ENCODE measurements at places on chromosomes 11 and 22.

DNA sequence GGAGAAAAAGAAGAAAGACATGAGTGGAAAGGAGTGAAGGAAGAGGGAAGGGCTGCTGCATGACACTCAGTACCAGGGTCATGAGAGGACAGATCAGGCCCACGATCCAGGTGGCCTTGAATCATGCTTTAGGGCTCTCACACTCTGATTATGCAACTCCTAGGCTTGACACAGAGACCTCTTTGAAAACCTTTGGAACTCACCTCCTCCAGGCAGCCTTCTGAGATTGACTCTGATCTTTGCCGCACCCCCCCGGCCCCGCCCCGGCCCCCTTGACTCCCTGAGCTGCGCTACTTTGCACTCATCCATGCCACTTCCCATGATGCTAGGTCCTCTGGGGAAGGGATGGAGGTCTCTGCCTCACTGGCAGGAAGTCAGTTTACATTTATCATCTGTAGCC is 10.7 kb downstream of the PTPN5 start:
- H3K4me1 ChIP-seq: no peaks in the 10 kb centered on the region
- H3K27me3 ChIP-seq: no peaks in the 10 kb centered on the region
- H3K27ac ChIP-seq: no peak overlapping the region
- H3K4me3 ChIP-seq: no peak overlapping the region

DNA sequence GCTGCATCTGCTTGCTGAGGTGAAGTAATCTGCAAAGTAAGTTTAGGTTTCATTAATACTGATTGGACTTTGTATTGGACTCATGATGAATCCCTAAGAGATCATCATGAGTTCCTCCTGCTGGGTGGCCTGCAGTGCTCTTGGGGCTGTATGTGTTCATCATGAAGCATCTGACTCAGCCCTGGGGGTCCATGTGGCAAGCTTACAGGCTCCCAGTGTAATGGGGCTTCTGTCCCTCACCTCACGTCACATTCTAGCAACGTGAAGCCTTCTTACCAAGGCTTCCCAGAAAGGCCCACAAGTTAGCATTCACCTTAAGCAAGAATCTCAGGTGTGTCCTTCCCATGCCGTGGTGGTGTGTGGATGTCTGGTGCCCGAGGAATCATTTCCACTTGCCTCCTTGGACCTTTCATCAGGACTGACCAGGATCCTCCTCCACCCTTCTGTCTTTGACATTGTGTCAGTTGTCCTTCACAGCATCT is 23.7 kb downstream of the CRKL start:
- H3K27me3 ChIP-seq: no peaks in the 10 kb centered on the region
- no peak for DNase-seq
- no peaks in the 10 kb centered on the region for H3K4me1 ChIP-seq
- H3K36me3 ChIP-seq: peaks cover 27% of the 10 kb centered on the region
- no peak overlapping the region for H3K27ac ChIP-seq

DNA sequence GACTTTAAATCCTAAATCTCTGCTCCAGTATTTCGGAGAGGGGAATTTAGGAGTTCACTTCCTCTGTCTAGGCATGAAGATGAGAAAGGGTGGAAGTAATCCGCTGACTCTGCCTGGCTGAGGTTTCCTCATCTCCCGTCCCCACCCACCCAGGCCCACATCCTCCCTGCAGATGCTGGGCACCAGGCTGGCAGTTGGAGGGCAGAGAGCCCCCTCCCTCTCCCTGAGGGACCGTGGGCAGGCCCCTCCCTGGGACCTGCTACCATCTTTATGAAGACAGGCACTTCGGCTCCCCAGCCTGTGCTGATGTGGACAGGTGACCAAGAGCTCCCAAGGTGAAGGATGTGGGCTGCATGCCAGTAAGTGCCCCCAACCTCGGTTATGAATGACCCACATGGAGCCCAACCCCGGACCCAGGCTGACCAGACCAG is 6.7 kb downstream of the CASTOR1 start:
- DNase-seq: no peak
- H3K27me3 ChIP-seq: no peaks in the 10 kb centered on the region
- no peak overlapping the region for H3K4me3 ChIP-seq
- peaks cover 22% of the 10 kb centered on the region for H3K4me1 ChIP-seq

- H3K36me3 ChIP-seq: no peaks in the 10 kb centered on the region
These were observed 24.4 kb upstream of the PAMR1 start for GRCh38 chr11:35549787-35550186.

- H3K4me1 ChIP-seq: no peaks in the 10 kb centered on the region
- no peaks in the 10 kb centered on the region for H3K36me3 ChIP-seq
- H3K4me3 ChIP-seq: no peak overlapping the region
- H3K27ac ChIP-seq: no peak overlapping the region
These were observed 357.6 kb downstream of the BRD1 start for GRCh38 chr22:49469896-49470740.

DNA sequence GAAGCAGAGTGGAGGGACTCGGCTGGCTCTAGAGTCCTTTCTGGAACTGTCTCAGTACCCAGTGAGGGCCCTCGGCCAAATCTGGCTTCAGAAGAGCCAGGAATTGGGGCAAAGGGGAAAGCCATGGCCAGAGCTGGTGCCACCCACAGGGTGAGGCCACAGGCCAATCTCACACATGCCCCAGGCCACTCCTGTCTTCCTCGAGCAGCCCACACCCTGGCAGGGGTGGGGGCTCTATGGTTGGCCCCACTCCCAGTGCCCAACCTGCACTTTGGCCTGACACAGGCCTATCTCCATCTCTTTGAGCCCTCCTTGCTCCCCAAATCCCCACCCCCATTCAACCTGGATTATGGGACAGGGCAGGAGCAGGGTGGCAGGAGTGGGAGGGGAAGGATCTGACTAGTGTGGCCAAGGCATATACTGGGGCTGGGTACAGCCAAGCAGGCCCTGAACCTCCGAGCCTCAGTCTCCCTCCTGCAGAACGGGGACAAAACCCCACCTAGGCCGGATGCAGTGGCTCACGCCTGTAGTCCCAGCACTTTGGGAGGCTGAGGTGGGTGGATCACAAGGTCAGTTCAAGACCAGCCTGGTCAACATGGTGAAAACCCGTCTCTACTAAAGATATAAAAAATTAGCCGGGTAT is 6.9 kb downstream of the TST start:
- no peak for DNase-seq
- H3K36me3 ChIP-seq: no peaks in the 10 kb centered on the region
- no peak overlapping the region for H3K27ac ChIP-seq
- H3K27me3 ChIP-seq: peaks cover 8% of the 10 kb centered on the region

- no peaks in the 10 kb centered on the region for H3K27me3 ChIP-seq
- no peaks in the 10 kb centered on the region for H3K36me3 ChIP-seq
- DNase-seq: no peak
- H3K4me1 ChIP-seq: peaks cover 67% of the 10 kb centered on the region
These were observed at the start of gene FXYD2 for GRCh38 chr11:117824571-117825537. Gene FXYD2 (minus strand): TSS chr11:117824744. CDS start chr11:117824678, 66 bp downstream.

- H3K27ac ChIP-seq: no peak overlapping the region
- H3K27me3 ChIP-seq: no peaks in the 10 kb centered on the region
- no peaks in the 10 kb centered on the region for H3K36me3 ChIP-seq
- H3K4me1 ChIP-seq: peaks cover 22% of the 10 kb centered on the region
- H3K4me3 ChIP-seq: no peak overlapping the region
- DNase-seq: no peak
These were observed 16.1 kb downstream of the BIK start for GRCh38 chr22:43126501-43127165.

DNA sequence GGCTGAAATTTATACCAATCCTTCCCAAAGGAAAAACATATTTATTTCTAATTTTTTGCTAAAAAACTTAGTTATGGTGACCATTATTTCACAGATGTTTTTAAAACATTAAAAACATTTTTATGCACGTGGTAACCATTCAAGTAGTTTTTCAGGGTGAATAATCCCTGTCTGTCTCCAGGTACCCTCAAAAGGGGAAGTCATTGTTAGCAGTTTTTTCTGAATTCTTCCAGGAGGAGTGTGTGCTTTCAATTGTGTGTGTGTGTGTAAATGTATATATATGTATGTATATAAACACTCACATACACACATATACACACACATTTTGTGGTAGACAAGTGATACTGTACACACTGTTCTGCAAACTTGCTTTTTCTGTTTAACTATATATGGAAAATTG is 43.9 kb downstream of the MIAT start:
- no peaks in the 10 kb centered on the region for H3K27me3 ChIP-seq
- no peaks in the 10 kb centered on the region for H3K4me1 ChIP-seq
- H3K4me3 ChIP-seq: no peak overlapping the region
- H3K36me3 ChIP-seq: peaks cover 19% of the 10 kb centered on the region
- H3K27ac ChIP-seq: no peak overlapping the region
- DNase-seq: no peak

DNA sequence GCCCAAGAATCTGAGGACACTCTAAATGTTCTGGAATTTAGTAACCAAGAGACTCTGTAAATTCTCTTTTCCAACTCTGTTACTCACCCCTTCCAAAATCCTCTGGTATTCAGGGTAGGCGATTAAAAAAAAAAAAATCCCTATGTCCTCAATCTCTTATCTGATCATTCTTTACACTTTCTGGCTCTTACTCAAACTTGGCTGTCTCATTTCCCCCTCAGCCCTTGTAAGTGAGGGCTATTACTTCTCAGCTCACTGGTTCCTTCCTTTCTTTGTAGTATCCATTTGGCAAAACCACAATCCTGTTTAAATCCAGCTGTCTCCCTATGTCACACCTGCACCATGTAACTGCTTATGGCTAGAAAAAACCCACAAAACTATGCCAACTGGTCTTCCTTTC is 12.7 kb upstream of the MSANTD2 start:
- no peaks in the 10 kb centered on the region for H3K36me3 ChIP-seq
- DNase-seq: no peak
- H3K4me1 ChIP-seq: no peaks in the 10 kb centered on the region
- H3K4me3 ChIP-seq: no peak overlapping the region
- peaks cover 10% of the 10 kb centered on the region for H3K27me3 ChIP-seq
- H3K27ac ChIP-seq: no peak overlapping the region

GRCh38 chr11:131980888-131981668 is 610.7 kb downstream of the NTM start:
- H3K27me3 ChIP-seq: no peaks in the 10 kb centered on the region
- H3K4me3 ChIP-seq: no peak overlapping the region
- no peaks in the 10 kb centered on the region for H3K4me1 ChIP-seq
- H3K27ac ChIP-seq: no peak overlapping the region

- H3K27ac ChIP-seq: no peak overlapping the region
- H3K27me3 ChIP-seq: no peaks in the 10 kb centered on the region
- no peaks in the 10 kb centered on the region for H3K4me1 ChIP-seq
These were observed 200.7 kb downstream of the MSANTD4 start for GRCh38 chr11:105821372-105821771.

GRCh38 chr11:89249196-89249595 is 71.5 kb downstream of the TYR start:
- no peak for DNase-seq
- no peak overlapping the region for H3K4me3 ChIP-seq
- H3K36me3 ChIP-seq: no peaks in the 10 kb centered on the region
- H3K27me3 ChIP-seq: no peaks in the 10 kb centered on the region

- H3K27me3 ChIP-seq: no peaks in the 10 kb centered on the region
- no peak overlapping the region for H3K4me3 ChIP-seq
- H3K27ac ChIP-seq: no peak overlapping the region
- DNase-seq: no peak
These were observed 356.2 kb downstream of the GRM5 start for GRCh38 chr11:88709567-88709966.

DNA sequence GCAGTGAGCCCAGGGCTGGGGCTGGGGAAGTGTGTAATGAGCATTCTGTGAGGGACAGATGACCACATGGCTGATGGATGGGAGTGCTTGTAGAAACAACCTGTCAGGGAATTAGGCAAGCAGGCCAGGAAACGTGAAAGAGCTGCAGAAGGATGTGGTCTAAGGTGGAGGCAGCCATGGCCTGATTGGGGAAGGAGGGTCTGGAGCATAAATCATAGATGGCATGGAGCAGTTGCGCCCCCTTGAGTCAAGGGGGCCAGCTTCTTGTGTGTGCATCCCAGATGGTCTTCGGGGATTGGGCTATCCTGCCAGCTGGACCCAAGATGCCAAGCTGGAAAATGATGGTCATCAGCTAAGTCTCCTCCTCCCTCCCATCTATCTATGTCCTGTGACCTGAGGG is 119.4 kb upstream of the CLPB start:
- peaks cover 2% of the 10 kb centered on the region for H3K27me3 ChIP-seq
- H3K4me3 ChIP-seq: no peak overlapping the region
- H3K4me1 ChIP-seq: no peaks in the 10 kb centered on the region
- DNase-seq: no peak
- no peak overlapping the region for H3K27ac ChIP-seq

DNA sequence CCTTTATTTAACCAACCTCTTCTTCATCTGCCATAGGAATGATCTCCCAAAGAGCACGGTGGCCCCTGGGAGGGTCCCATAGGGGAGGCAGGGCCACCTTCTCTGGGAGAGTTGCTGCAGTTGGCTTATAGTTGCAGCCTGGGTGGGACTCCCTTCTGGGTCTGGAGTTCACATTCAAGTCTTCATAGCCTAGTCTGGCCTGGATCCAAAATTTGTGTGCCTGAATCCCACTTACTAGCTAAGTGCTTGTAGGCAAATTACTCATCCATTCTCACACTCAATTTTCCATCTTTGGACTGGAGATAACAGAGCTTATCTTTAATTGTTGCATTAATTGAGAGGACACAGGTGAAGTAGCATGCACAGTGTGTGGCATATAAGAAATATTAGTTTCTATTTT is 163.6 kb downstream of the GRIK4 start:
- DNase-seq: no peak
- no peaks in the 10 kb centered on the region for H3K36me3 ChIP-seq
- no peaks in the 10 kb centered on the region for H3K4me1 ChIP-seq
- no peak overlapping the region for H3K27ac ChIP-seq
- H3K27me3 ChIP-seq: no peaks in the 10 kb centered on the region
- H3K4me3 ChIP-seq: no peak overlapping the region

GRCh38 chr11:8068605-8069221 is 12.3 kb upstream of the TUB start:
- H3K27ac ChIP-seq: no peak overlapping the region
- H3K4me3 ChIP-seq: no peak overlapping the region
- peak; percentile 13 for DNase-seq
- peaks cover 12% of the 10 kb centered on the region for H3K4me1 ChIP-seq

DNA sequence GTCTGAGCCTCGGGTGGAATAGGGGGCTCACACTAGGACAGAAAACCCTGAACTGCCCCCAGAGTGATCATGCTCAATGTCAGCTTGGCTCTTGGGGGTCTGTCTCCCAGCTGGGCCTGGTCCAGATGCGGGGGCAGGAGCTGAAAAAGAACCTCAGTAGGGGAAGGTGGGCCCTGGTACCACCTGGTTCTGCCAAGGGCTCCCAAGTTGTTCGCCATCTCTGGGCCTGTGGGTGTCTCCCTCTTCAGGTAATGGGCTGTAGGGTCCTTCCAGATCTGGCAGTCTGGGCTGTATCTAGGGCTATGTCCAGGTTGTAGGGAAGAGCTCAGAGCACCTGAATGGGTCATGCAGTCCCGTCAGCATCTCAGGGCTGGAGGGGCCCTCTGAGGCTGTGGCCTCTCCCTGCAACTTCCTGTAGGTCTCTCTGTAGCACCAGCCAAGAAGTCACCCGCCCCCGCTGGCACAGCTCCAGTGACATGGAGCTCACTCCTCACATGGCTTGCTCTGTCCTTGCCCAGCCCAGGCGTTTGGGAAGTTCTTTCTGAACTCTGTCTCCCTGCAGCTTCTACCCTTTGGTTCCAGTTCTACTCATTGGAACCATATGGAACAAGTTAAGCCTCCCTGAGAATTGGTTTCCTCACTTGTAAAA is 33.0 kb upstream of the SOX10 start:
- no peak for DNase-seq
- H3K27ac ChIP-seq: no peak overlapping the region
- H3K4me1 ChIP-seq: no peaks in the 10 kb centered on the region
- H3K4me3 ChIP-seq: no peak overlapping the region
- H3K36me3 ChIP-seq: no peaks in the 10 kb centered on the region

Measured in thymus (tissue), 14 donors.